ENCODE measurements at places on chromosomes 13 and 19.

- peak; percentile 93 for DNase-seq
Observed at GRCh38 chr19:51799034-51799773, 4.2 kb downstream of the FPR3 start.

GRCh38 chr19:8609279-8610040 is 1.1 kb downstream of the ADAMTS10 start:
- DNase-seq: no peak

DNA sequence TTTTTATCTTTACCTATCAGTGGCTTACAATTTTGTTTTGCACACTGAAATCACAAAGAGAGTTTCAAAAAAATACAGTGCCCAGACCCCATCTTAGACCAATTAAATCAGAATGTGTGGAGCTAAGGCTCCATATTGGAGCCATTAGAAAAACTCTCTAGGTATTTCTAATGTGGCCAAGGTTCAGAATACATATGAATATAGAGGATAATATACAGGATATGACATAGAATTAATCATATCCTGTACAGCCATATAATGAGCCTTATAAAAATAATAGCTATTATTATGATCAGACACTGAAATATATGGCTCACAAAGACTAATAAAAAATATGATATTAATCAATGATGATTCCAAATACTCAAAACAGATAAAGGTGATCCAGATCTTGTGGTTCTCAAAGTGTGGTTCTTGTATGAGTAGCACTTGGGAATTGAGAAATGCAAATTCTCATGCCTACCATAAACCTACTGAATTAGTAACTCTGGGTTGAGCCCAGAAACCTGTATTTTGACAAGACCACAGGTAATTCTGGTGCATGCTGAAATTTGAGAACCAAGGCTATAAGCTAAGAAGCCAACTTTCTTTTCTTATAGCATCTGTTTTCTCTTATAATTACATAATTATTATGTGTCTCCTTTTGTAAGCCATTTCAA is 408.0 kb downstream of the DIAPH3 start:
- DNase-seq: no peak

DNA sequence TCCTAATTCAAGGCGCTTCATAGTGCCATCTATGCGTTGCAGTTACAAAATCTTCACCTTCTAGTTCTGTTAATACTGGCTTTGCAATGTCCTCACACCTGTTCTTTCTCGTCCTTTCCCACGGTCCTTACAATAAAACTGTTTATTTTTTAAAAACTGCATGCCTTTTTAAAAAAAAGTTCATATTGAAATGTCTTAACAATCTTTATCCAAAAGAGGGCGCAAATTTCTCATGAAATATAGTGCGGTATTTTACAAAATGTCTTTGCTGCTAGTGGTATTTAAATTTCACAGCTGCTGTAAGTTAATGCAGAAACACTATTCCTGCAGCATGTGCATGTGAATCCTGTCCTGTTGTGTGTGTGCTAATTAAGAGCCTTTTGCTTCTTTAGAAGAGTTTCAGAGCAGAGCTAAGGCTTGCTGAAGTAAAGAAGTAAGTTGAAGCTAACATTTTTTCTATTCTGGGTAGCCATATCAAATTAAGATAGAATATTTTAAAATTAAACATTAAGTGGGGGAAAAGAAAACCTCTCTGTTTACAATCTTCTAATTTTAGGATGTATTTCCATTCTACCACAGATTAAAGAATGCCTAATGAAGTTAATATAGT is 15.8 kb upstream of the CLDN10 start:
- DNase-seq: peak; percentile 68

DNA sequence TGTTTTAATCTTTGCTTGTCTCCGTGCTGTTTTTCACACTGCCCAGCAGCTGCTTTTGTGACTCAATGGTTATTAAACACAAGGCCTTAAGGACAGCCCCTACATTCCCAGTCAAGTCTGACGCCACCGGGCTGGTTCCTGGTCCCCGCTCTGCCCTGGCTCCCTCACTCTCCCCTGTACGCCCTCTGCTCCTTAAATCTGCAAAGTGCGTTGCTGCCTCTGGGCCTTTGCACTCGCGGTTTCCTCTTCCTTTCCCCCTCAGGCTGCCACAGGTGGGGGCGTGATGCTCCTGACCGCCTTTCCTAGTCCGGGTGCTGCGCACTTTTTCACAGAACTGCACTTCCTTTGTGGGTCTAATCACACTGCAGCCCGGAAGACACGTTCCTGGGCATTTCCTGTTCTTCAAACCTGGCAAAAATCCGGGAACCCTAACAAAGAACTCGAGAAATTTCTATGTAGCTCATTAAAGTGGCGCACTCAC is 25.6 kb downstream of the NOSIP start:
- no peak for DNase-seq

DNA sequence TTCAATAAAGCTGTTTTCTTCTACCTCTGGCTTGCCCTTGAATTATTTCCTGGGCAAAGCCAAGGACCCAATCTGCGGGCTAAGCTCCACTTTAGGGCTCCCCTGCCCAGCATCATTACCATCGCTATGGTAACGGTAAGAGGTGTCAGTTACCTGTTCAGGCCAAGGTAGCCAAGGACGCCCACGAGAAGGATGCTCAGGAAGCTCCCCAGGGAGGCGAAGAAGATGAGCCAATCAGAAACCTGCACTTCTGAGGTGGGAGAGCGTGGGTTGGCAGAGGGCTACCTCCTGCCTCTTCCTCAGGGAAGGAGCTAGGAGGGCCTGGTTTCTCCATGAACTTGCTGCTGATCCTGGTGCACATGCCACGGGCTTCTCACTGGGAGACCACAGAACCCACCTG is 24.7 kb downstream of the IL12RB1 start:
- no peak for DNase-seq

DNA sequence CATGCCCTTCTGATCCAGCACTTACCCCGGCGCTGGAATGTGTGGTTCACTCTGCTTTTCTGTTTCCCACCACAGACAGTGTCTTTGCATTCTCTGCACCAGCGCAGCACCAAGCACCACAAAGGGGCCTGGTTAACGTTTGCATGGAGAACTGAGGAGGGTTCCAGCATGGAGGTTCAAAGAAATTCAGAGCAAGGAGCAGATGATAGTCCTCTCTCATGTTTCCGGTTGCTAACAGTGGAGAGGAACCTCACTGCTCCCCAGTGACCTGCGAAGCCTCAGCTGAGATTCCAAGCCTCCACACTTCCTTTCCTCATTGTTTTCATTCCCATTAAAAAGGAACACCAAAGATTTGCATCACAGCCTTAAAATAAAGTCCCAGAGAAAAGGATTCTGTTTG is 99.7 kb downstream of the STARD13 start:
- DNase-seq: no peak

Measured in MCF 10A (cell line).